ENCODE measurements at places on chromosomes 5 and 9.

DNA sequence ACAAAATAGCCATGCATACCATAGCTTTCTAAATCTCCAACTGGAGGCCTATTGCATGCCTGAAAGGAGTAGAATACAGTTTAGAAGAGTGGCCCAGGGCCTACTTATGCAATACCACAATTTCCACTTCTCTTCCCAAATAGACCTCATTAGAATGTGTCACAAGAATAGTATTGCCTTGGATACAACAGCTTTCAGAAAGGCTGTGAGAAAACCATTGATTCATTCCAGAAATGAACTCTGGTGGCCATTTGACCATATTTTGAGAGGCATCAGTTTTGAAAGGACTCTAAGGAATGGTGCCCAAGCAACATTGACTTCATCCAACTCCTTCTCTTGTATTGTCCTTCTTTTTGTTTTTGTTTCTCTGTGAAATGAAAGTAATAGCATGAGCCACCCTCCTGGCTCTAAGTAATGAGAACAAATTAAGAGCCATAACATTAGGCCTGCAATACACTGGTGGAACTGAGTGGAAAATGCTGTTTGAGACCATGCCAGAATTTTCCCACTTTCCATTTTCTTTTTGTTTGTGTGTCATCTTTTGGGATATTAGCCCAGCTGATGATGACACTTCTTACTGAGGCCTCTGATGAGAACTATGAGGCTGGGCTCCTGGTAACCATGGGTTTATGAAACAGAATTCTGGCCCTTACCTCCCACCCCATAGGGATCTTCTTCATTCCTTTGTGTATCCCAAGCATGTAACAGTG lies 90.2 kb downstream of the TMEM174 start:
- peak; percentile 65 for DNase-seq

DNA sequence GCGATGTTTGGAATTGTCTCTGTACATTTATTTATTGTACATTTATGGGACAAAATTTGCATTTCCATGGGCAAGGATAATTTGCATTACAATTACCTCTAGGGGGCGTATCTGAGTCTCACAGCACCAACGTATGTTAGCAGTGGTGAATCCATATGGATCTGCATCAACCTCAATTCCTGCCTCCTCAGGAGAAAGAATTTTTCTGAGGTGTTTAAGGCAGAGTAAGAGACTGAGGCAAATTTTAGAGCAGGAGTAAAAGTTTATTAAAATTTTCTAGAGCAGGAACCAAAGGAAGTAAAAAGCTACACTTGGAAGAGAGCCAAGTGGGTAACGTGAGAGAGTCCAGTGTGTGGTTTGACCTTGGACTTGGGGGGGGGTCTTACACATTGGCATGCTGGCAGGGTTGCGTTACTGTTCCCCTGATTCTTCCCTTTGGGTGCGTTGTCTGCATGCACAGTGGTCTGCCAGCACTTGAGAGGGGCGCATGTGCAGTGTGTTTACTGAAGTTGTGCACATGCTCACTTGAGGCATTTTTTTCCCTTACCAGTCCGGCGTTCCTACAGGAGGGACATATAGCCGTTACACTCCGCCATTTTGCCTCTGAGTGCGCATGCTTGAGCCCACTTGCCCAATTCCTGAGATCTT lies 21.0 kb upstream of the RAB14 start:
- peak; percentile 66 for DNase-seq

DNA sequence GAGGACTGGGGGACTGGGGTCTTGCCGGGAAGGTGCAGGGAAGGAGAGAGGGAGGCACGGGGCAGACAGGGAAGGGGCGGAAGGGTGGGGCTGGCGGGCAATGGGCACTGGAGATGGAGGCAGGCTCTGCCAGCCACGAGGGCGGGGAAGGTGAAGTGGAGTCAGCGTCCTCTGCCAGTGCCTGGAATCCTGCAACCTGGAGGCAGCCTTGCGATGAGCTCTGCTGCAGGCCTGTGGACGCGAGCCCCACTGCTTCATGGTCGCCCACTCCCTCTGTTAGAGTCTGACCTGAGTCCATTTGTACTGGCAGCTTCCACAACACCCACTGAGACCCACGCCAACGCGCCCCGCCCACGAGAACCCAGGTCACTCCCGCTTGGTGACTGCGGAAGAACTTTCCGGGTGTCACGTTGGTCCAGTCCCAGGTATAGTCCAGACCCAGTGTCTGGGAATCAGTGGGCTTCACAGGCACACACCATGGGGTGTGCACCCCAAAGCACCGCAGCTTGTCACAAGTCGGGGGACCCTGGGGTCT lies 106.4 kb upstream of the PPP1R26 start:
- no peak for DNase-seq

DNA sequence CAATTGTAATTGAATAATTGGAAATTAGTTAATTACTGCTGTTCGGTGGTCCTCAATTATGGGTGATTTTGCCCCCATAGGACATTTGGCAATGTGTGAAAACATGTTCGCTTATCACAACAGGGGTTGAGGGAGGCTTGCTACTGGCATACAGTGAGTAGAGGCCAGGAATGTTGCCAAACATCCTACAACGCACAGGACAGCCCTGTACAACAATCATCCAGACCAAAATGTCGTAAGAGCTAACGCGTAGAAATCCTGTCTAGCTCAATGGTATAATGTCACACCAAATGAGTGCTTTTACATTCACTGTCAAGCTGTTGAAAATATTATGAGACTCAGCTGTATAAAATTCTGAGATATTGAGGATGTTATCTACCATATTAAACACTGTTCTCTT lies 464.4 kb upstream of the TUSC1 start:
- no peak for DNase-seq

- DNase-seq, result no peak
These were observed 9.4 kb downstream of the BBLN start for GRCh38 chr9:128169492-128169891.

DNA sequence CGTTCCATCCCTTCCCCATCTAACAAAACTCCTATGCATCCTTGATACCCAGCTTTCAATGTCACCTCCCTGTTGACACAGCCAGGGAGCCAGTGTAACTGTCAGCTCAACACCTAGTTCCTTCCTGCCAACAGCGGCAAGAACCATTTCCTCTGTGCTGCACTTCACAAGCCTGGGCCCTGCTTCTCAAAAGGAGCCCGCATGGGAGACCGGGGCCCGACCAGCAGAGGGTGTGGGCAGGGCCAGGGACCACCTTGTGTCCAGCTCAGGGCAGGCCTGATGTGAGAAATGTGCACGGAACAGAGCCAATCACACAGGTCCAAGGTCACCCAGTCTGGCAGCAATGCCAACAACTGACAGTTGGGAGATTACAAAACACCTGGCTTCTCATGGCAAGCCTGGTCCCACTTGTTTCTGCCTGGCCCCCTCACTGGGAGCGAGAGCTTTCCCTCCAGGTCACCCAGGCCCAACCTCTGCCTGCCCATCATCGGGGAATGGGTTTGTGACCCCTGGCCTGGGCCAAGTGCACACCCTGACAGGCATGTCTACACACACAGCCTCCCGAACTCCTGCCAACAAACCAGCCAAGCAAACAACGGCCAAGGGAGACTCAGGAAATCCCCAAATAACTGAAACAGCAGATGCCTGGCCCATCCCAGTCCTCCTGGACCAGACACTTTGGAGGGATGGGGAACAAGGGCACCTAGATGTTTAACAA lies 3.1 kb downstream of the RNF44 start:
- DNase-seq, result no peak

DNA sequence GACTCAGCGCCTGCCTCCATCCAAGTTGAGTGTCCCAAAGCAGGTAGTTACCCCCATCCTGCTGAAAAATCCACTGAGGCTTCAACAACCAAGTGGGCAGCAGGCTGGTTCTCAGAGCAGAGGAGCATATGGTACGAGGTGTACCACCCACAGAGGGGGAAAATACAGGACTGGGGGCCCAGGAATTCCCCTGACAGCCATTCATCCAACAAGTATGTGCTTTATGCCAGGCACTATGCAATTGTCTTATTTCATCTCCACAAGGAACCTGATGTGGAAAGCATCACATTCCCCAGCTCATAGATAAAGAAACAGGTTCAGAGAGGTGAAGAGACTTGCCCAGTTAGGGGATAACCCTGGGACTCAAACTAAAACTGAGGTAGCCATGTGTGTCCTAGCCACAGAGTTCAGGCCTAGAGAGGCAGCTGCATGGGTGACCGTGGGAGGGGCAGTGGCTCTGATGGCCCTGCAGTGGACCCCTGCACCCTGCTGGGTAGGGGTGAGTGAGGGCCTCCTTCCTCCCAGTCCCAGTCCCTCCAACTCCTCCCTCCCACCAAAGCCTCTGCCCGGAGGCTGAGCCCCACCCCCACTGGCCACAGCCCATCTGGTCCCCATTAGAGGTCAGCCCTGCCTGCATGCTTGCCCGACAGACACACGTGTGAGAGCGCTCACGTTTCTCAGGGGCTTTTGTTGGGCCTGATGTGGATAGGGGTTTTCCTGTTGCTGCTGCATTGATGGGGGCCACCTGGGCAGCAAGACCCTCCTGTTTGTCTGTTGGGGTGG lies 11.5 kb downstream of the PDLIM4 start:
- no peak for DNase-seq

DNA sequence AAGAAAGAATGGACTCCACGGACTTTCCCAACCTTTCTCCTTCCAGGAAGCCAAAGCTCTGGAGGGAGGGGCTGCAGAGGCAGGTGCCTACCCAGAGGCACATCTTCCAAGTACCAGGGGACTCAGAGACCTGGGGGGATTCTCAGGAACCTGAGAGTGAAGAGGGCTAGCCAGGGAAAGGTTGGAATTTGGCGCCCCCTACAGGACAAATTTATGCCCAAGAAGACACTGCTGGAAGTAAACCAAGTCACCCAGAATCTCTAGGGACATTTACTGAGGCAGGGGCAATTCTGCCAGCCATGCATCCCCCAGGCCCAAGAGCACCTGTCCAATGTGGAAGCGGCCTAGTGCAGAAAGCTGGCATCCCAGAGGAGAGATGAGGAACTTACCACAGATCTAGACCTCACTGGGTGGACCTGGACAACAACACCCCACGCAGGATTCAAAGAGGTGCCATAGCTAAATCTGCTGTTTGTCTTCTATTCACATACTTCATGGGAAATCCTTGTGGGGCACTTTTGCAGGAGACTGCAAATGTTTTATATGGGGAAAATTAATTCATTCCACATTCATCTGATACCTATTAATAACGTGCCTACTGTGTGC lies 25.9 kb upstream of the IDNK start:
- peak; percentile 11 for DNase-seq

- DNase-seq, result no peak
These were observed 36.2 kb upstream of the SLC6A3 start for GRCh38 chr5:1481266-1481958.

- DNase-seq, result peak; percentile 43
These were observed 69.4 kb downstream of the MSX2 start for GRCh38 chr5:174793684-174794328.

DNA sequence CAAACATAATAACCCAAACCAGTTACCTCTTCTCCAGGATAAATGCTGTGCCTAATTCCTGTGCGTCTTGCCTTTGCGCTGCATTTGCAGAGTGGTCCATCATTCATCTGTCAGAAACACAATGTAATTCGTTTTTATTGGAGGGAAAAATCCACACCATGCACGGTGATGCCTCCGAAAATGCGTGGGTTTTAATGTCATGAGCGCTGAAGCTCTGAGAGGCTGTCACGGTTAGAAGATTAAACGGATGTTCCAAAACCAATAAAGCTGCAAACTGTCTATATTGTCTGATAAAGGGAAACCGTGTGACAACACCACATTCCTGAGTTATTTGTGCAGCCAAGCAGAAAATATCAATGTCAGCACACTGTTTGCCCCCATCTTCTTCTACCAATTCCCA lies 27.4 kb downstream of the DROSHA start:
- DNase-seq, result no peak

GRCh38 chr9:34557426-34558321 lies 31.9 kb downstream of the CNTFR start:
- DNase-seq, result no peak

DNA sequence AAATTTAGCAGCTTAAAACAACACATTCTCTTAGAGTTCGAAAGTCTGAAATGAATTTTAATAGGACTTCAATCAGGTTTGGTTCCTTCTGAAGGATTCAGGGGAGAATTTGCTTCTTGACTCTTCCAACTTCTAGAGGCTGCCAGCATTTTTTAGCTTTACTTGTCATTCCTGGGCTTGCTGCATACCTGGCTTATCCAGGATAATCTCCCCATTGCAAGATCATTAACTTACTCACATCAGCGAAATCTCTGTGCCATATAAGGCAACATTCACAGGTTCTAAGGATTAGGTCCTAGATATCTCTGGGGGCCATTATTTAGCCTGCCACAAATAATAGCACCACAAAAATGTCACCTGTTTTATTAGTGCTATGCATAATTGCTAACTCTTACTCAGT lies 46.2 kb upstream of the PCSK5 start:
- no peak for DNase-seq

- no peak for DNase-seq
These were observed 5.2 kb upstream of the CEL start for GRCh38 chr9:133056533-133056932.

- DNase-seq, result peak; percentile 27
These were observed 152.4 kb downstream of the BRINP1 start for GRCh38 chr9:119216651-119217331.

DNA sequence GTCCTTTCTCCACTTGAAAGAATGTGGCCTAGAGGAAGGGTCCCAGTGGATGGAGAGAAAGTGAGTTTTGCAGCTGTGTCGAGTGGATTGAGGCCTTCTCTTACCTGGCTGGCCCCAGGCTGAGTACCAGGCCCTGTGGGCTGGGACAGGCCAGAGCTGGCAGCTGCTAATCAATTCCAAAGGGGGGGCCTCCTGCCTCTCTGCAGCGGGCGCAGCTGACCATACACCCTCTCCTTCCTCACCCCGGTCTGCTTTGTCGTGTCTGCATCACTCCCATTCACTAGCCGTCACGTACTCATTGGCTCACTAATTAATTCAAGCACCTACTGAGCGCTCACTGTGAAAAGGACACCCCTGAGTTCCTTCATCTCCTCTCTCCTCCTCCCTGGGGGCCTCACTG lies 58.4 kb upstream of the PITX1 start:
- no peak for DNase-seq

- no peak for DNase-seq
These were observed 1875.9 kb upstream of the CDH9 start for GRCh38 chr5:28914297-28914696.

GRCh38 chr5:12805165-12805698 lies 901.0 kb upstream of the CTNND2 start:
- DNase-seq, result no peak

DNA sequence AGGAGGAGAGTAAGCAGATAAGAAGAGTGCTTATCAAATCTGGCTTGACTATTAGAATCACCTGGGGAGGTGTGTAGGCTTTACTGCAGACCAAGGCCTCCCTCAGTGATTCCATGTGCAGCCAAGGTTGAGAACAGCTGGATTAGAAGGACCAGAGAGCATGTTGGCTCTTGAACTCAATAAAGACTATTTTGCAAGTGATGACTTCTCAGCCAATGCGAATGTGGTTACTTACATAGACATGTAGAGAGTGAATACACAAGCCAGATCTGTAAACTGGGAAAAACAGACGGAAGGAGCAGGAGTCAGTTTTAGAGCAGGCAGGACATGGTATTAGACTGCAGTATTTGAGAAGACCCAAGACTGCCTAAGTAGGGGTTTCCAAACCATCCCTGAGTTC lies 48.5 kb downstream of the MAMDC2 start:
- DNase-seq, result no peak

All from globus pallidus (tissue), 1 donor.